Vein endothelial cell (primary cell): ENCODE measurements at places on chromosomes 7 and 10. TPM values are rescaled to one million over a fixed set of nuclear protein-coding genes. Genes with fewer than 3 reads are reported as not detected.

SPDYE6 gene
- 0.33 TPM in 1 of 2 replicates, not detected in the other for total RNA-seq

NEUROD6 gene
- not detected in 2 replicates for total RNA-seq

RELN gene
- total RNA-seq = 59.3 and 137 TPM in 2 replicates

PHF14 gene
- total RNA-seq = 45.1 and 49.4 TPM in 2 replicates

INHBA gene
- 15.4 and 21.2 TPM in 2 replicates for total RNA-seq

DNAJB9 gene
- total RNA-seq = 13.1 and 14.0 TPM in 2 replicates

IFIT1B gene
- total RNA-seq = not detected in 2 replicates

POLR2J3 gene
- 85.0 and 93.7 TPM in 2 replicates for total RNA-seq

LIPF gene
- not detected in 2 replicates for total RNA-seq

GUSB gene
- total RNA-seq = 30.7 and 38.2 TPM in 2 replicates

DLX5 gene
- not detected in 2 replicates for total RNA-seq

C10orf67 gene
- not detected in 2 replicates for total RNA-seq

GJD4 gene
- not detected in 2 replicates for total RNA-seq

NODAL gene
- not detected in 2 replicates for total RNA-seq

RNF32 gene
- under 0.01 TPM in 1 of 2 replicates, not detected in the other for total RNA-seq

RSPH10B gene
- 0.98 TPM in 1 of 2 replicates, not detected in the other for total RNA-seq

GPR37 gene
- total RNA-seq = 0.76 and 4.2 TPM in 2 replicates

CCL24 gene
- not detected in 2 replicates for total RNA-seq

GPR158 gene
- not detected in 2 replicates for total RNA-seq

POM121C gene
- total RNA-seq = 12.1 and 20.2 TPM in 2 replicates

OR2A1 gene
- not detected in 2 replicates for total RNA-seq

IDI2 gene
- total RNA-seq = not detected in 2 replicates

KAZALD1 gene
- total RNA-seq = 0.33 and 0.57 TPM in 2 replicates

SPDYE1 gene
- total RNA-seq = not detected in 2 replicates

ZC3HAV1L gene
- 29.7 and 33.0 TPM in 2 replicates for total RNA-seq

C10orf53 gene
- total RNA-seq = not detected in 2 replicates

TMEM213 gene
- total RNA-seq = not detected in 2 replicates

MDFIC gene
- 19.6 and 20.9 TPM in 2 replicates for total RNA-seq

IFIT3 gene
- 5.4 and 7.5 TPM in 2 replicates for total RNA-seq

PAX4 gene
- total RNA-seq = not detected in 2 replicates

LRGUK gene
- 0.33 and 0.57 TPM in 2 replicates for total RNA-seq

MRC1 gene
- 0.33 and 0.38 TPM in 2 replicates for total RNA-seq
